NCI-H187 treated with DMSO at 0.1 percent for 48 hours (cell line): ENCODE measurements at places on chromosomes 4 and X.

DNA sequence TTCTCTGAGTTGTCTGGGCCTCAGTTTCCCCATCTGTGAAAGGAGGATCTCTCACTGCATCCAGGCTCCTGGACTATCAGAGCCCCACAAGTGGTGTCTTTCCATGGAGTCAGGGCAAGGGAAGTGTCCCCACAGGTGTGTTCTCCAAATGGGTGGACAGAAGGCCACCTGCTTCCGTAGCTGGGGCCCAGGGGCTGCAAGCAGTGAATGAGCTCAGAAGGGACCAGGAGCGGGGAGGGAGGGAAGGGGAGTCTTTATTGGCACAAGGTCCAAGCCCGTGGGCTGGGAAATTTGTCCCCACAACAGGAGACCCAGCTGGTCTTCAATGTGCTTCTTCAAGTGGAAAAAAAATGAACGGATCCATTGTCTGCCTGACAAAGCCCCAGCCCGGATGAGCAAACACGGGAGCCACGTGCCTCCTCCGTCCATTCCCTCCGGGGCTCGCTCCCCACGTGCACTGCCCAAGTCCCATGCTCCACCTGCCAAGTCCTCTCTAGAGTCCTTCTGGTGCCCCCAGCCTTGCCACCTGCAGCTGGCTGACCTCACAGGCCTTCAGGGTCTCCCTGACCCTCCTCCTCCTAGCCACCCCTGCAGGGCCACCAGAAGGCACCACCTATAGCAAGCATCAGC is 72.0 kb downstream of the JAKMIP1 start:
- DNase-seq = no peak

GRCh38 chrX:150334100-150334499 is 29.0 kb upstream of the MAMLD1 start:
- no peak for DNase-seq

DNA sequence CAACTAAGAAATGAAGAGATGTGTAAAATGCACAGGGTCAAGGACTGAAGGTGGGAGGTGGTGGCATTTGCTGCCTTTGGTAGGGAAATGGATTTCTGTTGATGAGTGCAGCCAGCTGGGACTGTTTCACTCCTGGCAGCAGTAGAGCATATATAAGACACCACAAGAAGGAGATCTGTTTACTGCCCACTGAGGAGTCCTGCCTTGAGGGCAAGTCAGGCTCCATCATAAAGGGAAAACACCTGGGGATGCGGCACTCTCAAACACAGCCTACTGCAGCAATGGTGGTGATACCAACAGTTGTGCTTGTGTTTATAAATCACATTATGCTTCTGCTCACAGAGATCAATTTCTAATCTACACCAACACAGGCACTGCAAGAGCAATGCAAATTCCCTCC is 222.1 kb downstream of the TACR3 start:
- DNase-seq = no peak

DNA sequence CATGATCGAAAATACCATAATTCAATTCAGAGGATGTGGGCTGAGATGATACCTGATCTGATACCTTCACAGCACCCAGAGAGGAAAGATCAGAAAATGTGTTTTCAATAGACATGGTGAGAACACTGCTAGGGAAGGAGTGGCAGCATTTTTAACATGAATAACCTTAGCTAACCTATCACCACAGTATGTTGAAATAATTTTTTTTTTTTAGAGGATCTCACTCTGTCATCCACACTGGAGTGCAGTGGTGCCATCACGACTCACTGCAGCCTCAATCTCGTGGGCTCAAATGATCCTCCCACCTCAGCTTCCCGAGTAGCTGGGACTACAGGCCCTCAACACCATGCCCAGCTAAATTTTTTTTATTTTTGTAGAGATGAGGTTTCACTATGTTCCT is 90.5 kb upstream of the RAPGEF2 start:
- no peak for DNase-seq

DNA sequence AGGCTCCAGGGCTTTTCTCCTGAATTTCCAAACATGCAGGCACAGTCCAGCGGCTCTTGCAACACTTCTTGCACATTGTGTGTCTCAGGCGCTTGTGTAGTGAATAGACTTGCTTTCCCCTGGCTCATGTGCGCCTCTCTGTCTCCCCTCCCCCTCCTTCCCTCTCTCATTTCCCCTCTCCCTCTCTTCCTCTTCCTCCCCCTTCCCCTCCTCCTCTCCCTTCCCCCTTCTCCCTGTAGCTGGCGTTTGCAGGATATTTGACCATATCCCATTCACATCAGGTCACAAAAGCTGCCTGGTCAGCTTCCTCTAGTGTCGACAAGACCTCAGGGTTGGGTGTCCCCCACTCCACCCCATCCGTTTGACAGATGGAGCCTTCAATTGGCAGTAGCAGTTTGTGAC is 2.4 kb downstream of the CHST7 start:
- DNase-seq = no peak

GRCh38 chr4:42643685-42644084 is 13.2 kb downstream of the ATP8A1 start:
- no peak for DNase-seq

GRCh38 chr4:4480685-4481398 is 61.0 kb downstream of the STX18 start:
- DNase-seq = no peak
